ENCODE measurements at places on chromosomes 16 and 17.

DNA sequence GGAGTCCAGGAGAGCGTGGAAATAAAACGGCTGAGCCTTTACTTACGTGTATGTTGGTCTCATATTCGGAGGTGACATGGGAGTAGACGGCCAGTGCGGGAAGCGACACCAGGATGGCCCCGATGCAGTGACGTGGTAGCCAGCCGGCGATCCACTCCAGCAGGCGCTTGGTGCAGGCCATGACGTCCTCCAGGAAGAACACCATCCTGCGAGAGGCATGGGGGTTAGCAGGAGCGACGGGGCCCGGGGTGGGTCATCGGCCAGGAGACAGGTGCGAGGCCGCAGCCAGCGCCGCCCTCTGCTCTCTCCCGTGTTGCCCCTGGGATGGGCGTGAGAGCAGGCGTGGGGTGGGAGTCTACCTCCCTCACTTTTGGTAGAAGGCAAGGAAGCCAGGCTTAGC lies 98.6 kb upstream of the CREBBP start:
- no peak for DNase-seq

GRCh38 chr17:38872671-38873385 lies 3.0 kb downstream of the LASP1 start:
- no peak for DNase-seq

GRCh38 chr17:60845012-60845411 lies 167.4 kb downstream of the BCAS3 start:
- no peak for DNase-seq

GRCh38 chr16:82522026-82522425 lies 104.7 kb upstream of the CDH13 start:
- DNase-seq, result no peak

DNA sequence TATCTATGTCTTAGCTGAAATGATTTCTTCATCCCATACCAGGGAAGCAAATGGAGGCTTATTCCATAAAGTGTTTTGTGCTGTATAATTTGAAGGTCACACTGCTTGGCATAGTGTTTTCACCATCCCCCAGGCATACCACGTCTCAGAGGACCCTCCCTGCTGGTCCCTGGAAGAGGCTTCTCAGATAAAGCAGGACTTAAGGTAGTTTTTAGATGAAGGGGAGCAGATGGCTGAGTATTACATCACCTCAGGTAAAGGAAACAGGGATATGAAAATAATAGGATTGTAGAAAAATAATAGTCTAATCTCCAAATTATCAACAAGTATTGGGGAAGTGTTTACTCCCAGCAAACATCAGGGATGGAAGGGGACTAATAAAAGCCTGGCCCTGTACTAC lies 7.3 kb upstream of the SMG1 start:
- no peak for DNase-seq

GRCh38 chr16:54015147-54015546 lies 271.4 kb downstream of the IRX3 start:
- DNase-seq, result no peak

- DNase-seq, result no peak
Observed at GRCh38 chr16:28937222-28937876, 5.6 kb downstream of the CD19 start.

DNA sequence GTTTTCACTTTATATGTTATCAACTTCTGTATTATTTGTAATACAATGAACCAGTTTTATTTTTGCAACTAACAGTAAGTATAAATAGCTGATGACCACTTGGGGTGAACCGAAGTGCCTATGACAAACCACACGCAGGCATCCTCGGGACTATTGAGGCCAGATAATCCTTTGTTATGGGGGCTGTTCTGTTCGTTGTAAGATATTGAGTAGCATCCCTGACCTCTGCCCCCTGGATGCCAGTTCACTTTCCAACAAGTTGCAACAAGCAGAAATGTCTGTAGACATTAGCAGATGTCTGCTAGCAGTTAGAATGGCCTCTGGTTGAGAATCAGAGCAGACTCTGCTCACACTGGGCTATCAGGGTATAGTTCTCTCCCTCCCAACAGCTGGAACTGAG lies 277.0 kb downstream of the WWOX start:
- DNase-seq, result no peak

- DNase-seq, result no peak
Observed at GRCh38 chr17:4329838-4330237, 36.6 kb downstream of the UBE2G1 start.

DNA sequence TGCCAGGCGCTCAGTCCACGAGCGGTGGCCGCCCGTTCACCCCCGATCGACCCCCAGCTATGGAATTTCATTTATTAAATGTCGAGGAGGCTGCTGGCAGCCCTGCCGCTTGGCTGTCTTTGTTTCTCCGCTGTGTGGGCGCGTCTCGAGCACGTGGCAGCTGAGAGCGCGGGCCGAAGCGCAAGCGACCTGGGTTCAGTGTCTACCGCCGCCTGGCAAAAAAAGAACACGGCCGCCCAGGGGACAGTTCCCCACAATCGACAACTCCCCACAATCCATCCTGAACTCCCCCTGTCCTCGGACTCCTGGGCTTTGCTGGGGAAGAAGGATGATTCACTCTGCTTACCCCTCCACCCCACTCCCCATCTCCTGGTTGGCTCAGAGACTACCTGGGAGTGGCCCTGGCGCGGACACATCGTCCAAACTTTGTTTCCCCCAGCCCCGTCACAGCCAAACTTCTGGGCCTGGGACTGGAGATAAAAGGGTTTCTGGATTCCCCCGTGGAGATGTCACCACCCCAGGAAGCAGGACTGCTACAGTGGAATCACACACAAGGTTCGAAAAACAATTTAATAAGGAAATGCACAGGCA lies 1.7 kb upstream of the ANKRD13B start:
- no peak for DNase-seq

DNA sequence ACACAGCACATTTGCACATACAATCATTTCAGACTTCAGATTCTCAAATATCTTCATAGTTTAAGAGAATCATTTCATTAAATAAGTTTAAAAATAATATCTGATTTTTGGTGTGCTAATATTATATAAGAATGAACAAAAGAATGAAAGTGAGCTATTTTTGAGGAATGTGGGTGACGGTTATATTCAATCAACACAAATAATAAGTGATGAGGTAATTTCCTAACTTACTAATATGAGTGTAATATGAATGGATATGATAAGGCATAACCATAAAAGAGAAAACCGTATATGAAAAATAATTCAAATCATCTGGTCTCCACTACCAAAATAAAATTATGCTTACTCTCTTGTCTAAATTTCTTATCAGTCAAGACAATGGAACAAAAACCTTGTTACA lies 68.4 kb upstream of the NACA2 start:
- no peak for DNase-seq

DNA sequence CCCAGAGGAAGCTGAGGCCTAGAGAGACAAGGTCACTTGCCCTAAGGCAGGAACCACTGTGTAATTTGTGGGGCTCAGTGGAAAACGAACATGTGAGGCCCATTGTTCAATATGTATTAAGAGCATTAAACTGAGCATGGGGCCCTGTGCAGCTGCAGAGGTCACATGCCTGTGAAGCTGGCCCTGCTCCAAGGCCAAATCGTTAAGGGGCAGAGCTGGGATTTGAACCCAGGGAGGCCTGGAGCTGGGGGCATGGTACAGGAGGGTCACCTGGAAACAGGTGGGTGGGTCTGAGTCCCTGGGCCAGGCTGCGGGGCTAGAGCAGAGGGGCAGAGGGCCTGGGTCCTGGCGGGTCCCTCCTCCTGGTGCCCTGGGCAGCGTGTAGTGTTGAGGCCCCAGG lies 19.7 kb downstream of the C16orf74 start:
- no peak for DNase-seq

DNA sequence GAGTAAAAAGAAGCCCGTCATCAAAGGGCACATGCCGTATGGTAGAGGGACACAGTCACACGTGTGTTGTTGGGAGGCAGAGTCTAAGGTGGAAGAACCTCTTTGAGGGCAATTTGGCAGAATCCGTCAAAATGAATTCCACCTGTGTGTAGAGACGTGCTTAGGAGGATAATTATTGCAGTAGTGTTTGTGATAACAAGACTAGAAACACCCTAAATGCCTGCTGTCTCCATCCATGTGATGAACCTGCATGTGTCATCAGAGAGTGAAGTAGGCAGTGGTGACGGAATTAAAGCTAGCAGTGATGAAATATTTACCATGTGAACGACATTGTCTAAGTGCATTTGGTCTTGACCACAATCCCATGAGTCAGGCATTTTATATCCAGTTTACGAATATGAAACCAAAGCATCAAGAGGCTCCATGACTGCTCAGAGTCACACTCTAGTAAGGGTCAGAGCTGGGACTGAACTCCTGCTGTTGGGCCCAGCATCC lies 61.3 kb upstream of the ADORA2B start:
- DNase-seq, result no peak

DNA sequence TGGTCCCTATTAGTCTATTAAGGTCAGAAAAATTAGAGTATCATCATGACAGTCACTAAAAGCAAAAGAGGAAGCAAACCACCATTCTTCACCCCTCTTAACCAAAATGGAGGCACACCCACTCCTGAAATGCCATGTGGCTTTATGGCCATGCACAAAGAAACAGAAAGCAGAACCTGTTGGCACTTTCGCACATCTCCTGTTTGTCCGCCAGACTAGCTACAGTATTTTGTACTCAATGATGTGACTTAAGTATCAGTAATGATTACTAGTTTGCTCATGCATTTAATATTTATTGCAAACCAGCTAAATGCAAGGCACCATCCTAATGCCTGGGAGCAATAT lies 70.2 kb upstream of the GNAO1 start:
- no peak for DNase-seq

DNA sequence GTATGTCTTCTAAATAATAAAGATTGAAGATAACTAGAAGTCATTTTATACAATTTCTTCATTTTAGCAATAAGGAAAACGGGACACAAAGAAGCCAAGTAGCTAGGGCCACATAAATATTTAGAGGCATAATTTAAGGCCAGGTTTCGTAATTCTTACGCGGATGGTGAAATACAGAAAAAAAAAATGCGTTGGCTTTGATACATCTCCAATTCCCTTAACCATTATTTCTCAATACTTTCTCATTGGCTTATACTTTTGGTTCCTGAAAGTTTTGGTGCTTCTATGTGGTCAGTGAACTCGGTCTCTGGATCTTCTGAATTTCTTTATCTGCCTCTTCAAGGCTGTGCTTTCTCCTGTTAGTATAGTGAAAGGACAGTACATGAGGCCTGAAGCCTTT lies 888.1 kb downstream of the KCNJ2 start:
- no peak for DNase-seq

DNA sequence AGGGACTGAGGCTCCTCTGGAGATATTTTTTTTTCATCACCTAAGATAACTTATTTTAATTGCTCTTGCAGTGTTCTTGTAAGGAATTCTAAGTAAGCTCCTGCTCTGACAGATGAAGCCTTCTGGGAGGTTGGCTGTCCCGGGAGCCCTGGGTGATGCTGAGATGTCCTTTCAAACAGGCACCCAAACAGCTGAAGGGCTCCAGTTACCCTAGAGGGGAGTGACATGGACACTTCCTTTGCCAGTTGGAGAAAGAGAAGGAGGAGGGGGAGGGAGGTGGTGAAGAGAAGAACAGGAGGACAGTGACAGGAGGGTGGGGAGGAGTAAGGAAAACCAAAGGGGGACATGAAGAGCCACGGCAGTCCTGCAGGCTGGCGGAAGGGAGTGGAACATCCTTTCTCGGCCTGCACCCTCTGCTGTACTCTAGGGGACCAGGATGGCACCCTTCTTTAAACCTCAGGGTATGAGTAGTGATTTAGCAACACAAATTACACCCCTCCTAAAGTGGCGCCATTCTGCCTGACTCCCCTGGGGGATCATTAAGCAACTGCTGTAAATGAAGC lies 51.8 kb downstream of the MYH3 start:
- DNase-seq, result no peak

GRCh38 chr17:83186751-83187421 lies 107.5 kb downstream of the METRNL start:
- no peak for DNase-seq

Measured in thoracic aorta (tissue), 2 donors.